Sigmoid colon (tissue), 7 donors: ENCODE measurements at places on chromosomes 11 and 22. TPM values are rescaled to one million over a fixed set of nuclear protein-coding genes. Genes with fewer than 3 reads are reported as not detected.

MS4A6E gene
- 1.2 TPM for total RNA-seq

IL10RA gene
- 29.6 TPM for total RNA-seq

FGF3 gene
- total RNA-seq: not detected

H19 gene
- total RNA-seq: 73.8 TPM

ANO5 gene
- 16.8 TPM for total RNA-seq

VWA5A gene
- total RNA-seq: 15.0 TPM

RCE1 gene
- 23.0 TPM for total RNA-seq

MUC6 gene
- not detected for total RNA-seq

TMEM121B gene
- total RNA-seq: 0.49 TPM

PTGDR2 gene
- not detected for total RNA-seq

C11orf42 gene
- total RNA-seq: not detected

EHBP1L1 gene
- 154 TPM for total RNA-seq

- peak; percentile 99 for DNase-seq
Observed at GRCh38 chr22:41417622-41418390, 28.8 kb downstream of the TOB2 start.

GRCh38 chr22:40313007-40313406 is 33.3 kb upstream of the ADSL start:
- DNase-seq: no peak

GRCh38 chr22:16818538-16818937 is 6.7 kb downstream of the XKR3 start:
- no peak for DNase-seq

DNA sequence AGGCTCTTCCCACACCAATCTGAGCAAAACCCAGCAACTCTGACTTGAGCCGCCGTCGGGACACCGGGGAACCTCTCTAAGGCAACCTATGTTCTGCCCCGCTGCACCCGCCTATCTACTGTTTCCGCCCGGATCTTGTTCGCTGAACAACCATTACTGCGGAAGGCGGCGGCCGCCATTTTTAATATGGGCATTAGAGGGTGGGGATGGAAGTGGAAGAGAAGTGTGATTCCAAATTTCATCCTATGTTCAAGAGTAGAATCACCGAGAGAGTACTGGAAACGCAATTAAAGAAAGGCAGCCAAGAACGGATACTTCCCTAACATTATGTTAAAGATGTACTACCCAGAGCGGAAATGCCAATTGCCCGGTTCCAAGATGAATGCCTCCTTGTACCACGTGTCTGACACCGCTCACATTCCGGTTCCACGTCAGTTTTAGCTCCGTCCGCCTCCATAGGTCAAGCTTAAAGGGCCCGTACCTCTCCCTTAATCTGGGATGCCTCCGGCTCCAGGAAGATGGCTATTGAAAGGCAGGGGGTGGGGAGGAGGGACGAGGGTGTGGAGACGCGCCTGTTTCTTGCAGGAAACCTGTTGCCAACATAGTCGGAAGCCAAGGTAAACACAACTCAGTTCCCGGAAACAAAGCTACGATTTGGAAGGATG is at the start of gene DPAGT1:
DPAGT1 (minus strand) TSS at position 95 of the 665 bp plus-strand sequence. CDS start 198 bp downstream, outside the sequence.
- DNase-seq: peak; percentile 97

- no peak for DNase-seq
Observed at GRCh38 chr11:16356761-16357393, 531 bp upstream of the SOX6 start.

DNA sequence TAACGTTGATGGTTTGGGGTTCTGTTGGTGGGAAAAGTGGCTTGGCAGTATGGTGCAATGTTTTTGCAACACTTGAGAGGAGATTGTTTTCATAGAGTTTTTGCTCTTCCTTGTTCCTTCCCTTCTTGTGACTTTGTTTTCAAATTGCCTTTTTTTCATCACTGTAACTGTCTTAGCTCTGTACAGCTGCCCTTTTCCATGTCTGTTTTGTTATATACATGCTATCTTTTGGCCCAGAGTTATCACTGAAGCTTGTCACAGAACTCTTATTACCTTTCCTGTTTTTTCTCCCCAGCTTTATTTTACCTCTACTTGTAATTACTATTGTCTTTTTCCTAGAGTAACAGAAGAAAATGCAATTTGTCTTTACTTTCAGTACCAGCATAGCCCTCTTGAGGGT is 154.1 kb downstream of the DDX10 start:
- DNase-seq: no peak

DNA sequence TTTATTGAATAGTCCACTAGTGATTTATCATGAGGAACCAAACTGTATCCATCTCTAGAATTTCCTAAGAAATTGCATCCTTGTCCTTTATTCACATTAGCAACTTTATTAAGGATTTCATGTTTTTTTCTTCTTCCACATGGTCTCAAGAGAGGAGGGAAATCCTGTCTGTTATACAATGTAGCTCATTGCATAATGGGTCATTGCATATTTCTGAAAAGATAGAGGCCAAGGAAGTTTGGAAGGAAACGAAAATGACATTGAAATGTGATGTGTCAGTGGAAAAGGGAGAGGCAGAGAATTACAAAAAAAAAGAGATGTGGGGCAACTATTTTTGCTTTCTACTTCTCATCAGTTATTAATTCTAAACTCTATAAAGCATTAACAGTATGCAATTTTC is 353.1 kb downstream of the METTL15 start:
- no peak for DNase-seq

- no peak for DNase-seq
Observed at GRCh38 chr11:69976794-69977193, 101.3 kb upstream of the ANO1 start.

DNA sequence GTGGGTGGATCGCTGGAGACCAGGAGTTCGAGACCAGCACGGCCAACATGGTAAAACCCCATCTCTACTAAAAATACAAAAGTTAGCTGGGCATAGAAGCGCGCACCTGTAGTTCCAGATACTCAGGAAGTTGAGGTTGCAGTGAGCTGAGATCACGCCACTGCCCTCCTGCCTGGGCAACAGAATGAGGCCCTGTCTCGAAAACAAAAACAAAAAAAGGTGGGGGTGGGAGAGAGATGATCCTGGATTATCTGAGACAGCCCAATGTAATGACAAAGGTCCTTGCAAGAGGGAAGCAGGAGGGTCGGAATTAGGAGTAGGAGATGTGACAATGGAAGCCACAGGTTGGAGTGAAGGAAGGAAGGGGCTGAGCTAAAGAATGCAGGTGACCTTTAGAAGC is 87.6 kb upstream of the APOA1 start:
- no peak for DNase-seq

GRCh38 chr22:24321999-24322398 is 51.4 kb downstream of the SPECC1L start:
- DNase-seq: no peak

DNA sequence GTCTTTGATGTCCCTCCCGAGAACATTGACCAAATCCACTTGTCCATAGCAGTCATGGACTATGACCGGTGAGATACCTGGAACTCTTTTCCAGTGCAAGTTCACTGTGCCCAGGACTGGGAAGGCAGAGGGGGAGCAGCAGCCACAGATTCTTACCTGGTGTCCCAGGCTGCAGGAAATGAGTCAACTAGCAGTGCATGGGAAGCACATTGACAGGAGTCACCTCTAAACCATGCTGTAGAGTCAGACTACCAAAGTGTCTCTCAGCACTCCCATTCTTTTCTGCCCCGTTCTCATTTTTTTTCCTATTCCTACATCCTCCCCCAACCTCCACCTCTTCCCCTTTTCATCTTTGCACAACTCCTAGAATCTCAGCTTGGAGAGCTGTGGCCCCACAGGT is 67.2 kb upstream of the OLFML1 start:
- no peak for DNase-seq

DNA sequence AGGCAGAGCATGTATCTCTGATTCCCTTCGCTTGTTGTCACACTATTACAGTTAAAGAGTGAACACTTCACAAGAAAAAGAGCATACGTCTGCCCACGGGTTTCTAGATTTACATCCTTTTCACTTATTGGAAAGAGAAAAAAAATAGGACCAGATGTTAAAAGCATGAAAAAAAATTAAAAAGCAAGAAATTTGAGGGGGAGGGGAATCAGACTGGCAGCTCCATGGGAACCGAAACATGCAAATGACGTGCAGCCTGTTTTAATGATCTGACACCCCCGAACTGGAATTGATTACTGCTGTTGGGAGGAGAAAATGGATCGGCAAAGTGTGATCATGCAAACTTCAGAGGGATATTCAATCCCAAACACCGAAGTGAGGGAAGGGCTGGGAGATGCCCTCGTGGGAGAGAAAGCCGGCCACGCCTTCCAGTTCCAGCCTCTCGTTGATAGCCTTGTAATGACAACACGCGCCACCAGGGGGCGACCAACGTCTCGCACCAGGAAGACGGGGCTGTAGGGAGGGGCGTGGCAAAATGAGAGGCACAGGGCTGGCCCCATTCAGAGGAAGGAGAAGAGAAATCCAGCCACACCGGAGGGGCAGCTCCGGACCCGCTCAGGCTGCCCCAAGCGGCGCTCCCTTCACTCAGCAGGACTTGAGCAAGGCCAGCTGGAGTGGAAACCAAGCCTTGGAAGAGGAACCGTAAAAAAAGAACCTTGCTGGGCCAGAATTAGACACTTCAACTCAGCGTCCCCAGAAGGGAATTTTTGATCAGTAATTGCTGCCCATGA is 53.8 kb upstream of the SYT13 start:
- DNase-seq: peak; percentile 95

DNA sequence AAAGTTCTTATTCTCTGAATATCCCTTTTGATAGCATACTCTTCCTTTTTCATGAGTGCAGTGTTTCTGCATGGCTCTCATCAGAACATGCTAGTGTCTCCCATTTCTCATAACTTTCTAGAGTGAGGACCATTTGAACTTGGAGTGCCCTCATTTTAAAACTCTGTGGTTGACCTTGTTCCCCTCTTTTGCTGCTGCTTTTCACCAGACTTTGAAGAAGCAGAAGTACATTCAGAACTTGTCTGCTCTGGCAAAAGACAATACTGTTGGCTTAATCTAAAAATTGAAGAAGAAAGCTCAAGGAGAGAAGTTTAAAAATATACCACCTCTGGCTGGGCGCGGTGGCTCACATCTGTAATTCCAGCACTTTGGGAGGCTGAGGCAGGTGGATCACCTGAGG is 35.0 kb downstream of the PPARA start:
- DNase-seq: no peak

GRCh38 chr11:74755395-74755995 is 6.8 kb downstream of the RNF169 start:
- no peak for DNase-seq

DNA sequence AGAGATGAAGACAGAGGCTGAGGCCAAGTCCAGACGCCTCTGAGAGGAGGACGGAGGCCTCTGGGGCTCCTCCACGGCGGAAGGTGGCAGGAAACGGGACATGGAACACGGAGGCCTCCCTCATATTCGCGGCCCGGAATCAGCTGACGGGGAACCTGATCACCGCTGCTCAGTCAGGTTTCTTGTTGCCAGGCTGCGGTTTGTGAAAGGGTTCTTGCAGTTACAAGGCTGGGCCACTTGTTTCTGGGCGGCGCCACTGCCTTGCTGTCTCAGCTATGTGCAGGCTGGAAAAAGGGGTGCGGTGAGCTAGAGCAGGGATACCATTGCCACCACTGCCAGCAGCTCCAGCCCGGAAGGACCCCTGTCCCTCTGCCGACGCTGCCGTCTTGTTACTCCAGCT is 10.0 kb upstream of the MMP1 start:
- no peak for DNase-seq

GRCh38 chr11:33772300-33772699 is 2.0 kb downstream of the FBXO3 start:
- no peak for DNase-seq

DNA sequence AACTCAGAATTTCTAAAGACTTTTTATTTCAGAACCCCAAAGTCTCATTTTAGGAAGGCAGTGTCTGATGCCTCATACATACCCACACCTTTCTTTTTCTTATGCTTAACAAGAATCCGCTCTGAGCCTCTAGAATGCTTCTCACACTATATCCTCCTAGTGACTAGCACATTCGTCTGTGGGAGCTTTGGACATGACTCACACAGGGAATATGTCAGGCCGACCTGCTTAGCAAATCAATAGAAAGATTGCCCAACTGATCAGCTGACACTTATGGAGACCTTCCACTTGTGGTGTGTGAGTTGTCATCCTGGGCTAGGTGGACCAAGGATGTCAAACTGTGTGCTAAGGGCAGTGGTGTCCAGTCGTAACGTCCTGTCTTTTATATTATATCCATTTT is 129.9 kb upstream of the TTC12 start:
- DNase-seq: no peak

- DNase-seq: no peak
Observed at GRCh38 chr11:108915666-108916065, 250.8 kb downstream of the DDX10 start.

DNA sequence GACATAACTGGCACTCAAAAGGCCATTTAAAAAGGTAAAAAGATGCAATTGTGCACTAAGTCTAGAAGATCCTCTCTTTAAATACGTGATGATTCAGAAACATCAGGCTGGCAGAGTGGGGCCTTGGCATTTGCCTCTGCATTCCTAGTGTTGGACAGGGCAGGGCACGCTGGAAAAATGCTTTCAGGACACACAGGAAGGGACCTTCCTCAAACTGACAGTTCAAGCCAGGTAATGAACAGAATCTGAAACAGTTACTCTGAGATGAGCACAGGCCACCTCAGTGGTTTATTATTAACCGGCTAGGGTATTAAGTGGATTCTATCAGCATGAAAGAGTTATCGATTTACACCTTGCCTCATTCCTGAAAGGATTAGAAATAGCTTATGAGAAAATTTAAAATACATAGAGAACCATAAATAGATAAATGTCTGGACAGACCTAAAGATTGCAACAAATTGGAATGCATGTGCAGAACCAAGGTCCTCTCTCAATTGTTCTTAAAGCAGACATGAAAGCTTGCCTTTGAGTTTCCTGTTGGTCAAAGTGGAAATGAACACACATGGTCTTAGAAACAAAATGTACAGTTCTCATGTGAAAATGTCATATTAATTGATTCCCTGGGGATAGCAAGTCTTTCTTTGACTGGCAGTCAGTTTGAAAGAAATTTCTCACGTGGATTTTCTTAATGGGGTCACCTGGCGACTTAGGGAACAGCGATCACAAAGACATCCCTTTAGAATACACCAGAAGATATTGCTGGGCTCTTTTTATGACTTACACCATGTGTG is 21.5 kb upstream of the CSNK2A3 start:
- no peak for DNase-seq

DNA sequence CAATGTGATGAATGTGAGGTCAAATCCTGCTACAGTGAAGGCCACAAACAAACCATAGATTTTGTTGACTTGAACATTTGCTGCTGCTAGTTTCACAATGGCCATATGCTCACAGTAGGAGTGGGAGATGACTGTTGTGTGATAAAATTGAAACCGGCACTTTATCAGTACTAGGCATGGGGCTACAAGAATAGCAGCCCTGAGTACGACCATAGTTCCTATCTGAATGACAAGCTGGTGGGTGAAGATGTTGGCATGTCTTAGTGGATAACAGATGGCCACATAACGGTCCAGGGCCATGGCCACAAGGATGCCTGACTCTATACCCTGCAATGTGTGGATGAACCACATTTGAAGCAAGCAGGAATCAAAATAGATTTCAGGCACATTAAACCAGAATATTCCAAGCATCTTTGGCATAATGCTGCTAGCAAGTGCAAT is 2.8 kb downstream of the OR52A1 start:
- DNase-seq: no peak

GRCh38 chr11:104968355-104968855 is at the start of gene CASP4:
CASP4 (minus strand) TSS chr11:104968574; CDS start chr11:104968525, 49 bp downstream.
- DNase-seq: no peak

- no peak for DNase-seq
Observed at GRCh38 chr11:71962428-71963038, 33.7 kb downstream of the RNF121 start.
